ENCODE measurements at places on chromosomes 7 and 10.
A peak's percentile ranks its signal among the peaks of the same experiment; 100 is the strongest.

DNA sequence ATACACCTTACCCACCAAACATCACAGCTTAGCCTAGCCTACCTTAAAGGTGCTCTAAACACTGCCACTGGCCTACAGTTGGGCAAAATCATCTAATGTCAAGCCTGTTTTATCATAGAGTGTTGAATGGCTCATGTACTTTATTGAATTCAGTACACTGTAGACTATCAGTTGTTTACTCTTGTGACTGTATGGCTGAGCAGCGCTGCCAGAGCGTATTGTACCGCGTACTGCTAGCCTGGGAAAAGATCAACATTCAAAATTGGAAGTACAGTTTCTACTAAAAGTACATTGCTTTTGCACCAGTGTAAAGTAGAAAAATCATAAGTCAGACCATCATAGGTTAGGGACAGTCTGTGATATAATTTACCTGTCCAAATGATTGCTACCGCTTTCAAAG, 226.8 kb downstream of the PRPF18 start:
- DNase-seq: no peak

DNA sequence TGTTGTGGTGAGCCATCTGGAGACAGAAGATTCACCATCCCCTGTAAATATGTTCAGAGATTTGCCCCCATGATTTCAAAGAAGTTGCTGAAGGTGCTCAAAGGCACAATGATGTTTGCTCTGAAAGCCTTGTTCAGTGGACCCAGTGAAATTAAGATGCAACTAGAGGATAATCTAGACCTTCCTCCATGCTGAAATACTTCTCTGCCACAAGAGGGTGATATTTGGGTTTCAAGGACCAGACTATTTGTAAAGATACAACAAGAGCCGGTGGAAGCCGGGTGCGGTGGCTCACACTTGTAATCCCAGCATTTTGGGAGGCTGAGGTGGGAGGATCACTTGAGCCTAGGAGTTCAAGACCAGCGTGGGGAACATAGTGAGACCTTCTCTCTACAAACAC, 13.5 kb upstream of the MSRB2 start:
- DNase-seq: no peak

DNA sequence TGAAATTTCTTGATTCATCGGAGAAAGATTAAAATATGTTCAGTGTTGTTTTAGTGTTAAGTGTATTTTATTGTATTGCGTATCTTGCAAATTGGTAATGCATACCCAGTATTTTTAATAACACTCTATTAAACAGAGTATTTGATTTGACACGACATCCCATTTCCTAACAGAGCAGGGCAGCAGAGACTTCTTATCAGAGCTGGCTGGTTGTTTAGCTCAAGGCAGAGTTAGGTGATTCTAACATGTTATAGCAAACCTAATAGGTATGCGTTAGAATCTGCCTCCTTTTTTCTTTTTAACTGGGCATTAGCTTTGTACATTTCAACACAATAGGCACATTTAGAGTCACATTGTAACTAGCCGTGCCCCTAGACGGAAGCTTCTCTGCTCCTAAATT, 57.1 kb upstream of the CELF2 start:
- no peak for DNase-seq

GRCh38 chr7:34155220-34155908, 250.0 kb downstream of the BMPER start:
- peak; percentile 88 for DNase-seq

GRCh38 chr7:155145477-155146255, 75.5 kb downstream of the HTR5A start:
- no peak for DNase-seq

GRCh38 chr10:116836902-116837523, 12.3 kb upstream of the ENO4 start:
- no peak for DNase-seq

All from AG20443 (cell line).